ENCODE measurements at places on chromosomes 4 and X.

DNA sequence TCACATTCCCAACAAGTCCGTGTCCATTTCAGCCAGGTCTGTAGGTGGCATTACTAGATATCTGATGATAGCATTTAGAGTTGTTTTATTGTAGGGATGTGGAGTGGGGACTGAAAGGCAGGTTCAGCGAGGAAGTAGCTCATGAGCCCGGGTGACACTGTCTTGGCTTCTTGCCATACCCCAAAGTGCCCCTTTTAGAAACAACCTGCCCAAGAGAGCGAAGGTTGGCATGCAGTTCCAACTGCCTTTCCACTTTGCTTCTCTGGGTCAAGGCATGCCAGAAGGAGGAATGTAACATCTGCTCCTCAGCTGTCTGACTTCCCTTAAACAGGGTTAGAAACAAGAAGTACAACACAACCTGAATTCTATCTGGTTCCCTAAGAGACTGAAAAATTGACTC is 9.0 kb downstream of the GRIA3 start:
- no peak for DNase-seq

GRCh38 chrX:318068-318738 is 393 bp downstream of the GTPBP6 start:
- peak; percentile 93 for DNase-seq

GRCh38 chr4:127985989-127986388 is 20.8 kb downstream of the ABHD18 start:
- DNase-seq, result no peak

GRCh38 chrX:119826399-119826959 is 26.3 kb downstream of the UPF3B start:
- peak; percentile 9 for DNase-seq

GRCh38 chr4:2812612-2813354 is 19.9 kb downstream of the SH3BP2 start:
- no peak for DNase-seq
